Amniotic epithelial cell (primary cell): ENCODE measurements at places on chromosomes 2 and 18.

- DNase-seq: peak; percentile 85
Observed at GRCh38 chr2:61900281-61900680, 5.2 kb upstream of the COMMD1 start.

- peak; percentile 31 for DNase-seq
Observed at GRCh38 chr2:69716555-69717120, 25.3 kb upstream of the ANXA4 start.

- no peak for DNase-seq
Observed at GRCh38 chr2:67242456-67242855, 154.7 kb upstream of the ETAA1 start.

DNA sequence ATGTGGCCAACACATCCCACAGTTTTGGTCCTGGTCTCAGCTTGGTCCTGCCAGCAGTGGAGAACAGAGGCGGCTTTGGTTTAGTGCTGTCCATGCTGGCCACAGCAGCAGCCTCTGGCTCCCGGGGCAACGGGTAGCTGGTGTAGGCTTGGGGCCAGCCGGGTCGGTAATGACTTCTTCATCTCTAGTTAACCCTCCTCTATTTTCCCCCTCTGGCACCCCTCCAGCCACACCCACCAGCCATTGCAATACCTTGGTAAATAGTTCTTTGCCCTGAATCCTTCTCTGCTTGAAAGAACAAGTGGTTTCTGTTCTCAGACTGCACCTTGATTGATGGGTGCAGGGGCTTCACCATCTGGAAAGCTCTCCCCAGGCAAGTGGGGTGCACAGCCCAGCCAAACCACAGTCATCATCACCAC, 31.7 kb upstream of the ZNF396 start:
- DNase-seq: no peak

GRCh38 chr2:228735697-228736096, 535.4 kb downstream of the PID1 start:
- peak; percentile 98 for DNase-seq

GRCh38 chr2:186544255-186544675, 45.6 kb upstream of the ITGAV start:
- DNase-seq: peak; percentile 90

DNA sequence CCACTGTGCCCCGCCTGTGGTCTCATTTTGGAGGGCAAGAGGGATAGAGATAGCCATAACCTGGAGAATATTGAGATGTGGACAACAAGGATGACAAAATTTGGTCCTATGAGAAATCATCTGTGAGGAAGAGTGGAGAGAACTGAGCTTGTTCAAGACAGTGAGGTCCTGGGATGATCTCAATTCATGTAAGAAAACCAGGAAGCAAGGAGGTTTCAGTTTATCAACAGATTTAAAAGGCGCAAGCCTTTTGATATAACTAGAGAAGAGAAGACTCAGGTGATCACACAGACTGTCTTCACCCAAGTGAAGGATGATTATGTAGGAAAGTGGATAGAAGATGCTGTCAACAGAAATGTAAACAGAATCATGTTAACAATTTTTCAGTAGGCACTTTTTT, 39.1 kb downstream of the PCBP1 start:
- no peak for DNase-seq

GRCh38 chr2:170716851-170717598, 1.9 kb downstream of the SP5 start:
- DNase-seq: no peak

GRCh38 chr2:1495676-1496358, 82.6 kb downstream of the TPO start:
- no peak for DNase-seq
